CD4-positive, alpha-beta T cell treated with Interleukin-1 beta for 1 hour (primary cell): ENCODE measurements at places on chromosomes 7 and 10.
A peak's percentile ranks its signal among the peaks of the same experiment; 100 is the strongest.

DNA sequence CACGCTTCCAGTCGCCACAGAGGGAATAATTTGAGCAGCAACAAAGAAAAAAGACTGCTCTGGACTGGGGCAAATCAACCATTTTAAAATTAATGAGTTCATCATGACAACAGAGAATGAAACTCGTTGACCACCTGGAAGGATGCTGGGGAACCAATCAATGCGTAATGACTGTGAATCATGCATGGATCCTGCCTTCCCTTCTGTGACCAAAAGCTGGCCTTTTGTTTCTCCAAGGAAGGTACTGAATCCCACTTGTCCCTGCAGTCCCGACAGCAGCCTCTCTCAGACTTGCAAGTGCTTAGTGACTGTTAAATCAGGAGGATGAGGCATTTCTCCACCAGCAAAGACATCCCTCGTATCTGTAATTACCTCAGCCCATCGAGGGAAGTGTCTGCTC is 68.0 kb upstream of the TNS3 start:
- no peak for DNase-seq

DNA sequence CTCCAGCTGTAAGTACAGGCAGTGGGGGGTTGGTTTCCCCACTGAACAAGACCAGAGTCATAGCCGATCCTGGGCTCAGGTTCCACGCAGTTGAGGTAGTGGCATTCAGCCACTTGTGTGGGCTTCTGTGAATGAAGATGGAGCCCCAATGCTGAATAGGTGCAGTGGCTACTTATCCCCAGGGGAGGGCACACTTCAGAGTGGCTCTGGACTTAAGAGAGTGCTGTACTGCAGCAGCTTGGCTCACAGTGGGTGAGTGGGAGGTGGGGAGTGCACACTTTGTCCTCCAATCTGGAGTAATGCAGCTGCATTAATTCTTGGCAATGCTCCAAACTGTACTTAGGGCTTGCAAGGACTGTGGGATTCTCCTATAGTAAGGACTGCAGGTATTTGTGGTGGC is 81.9 kb downstream of the BUB3 start:
- DNase-seq: no peak

DNA sequence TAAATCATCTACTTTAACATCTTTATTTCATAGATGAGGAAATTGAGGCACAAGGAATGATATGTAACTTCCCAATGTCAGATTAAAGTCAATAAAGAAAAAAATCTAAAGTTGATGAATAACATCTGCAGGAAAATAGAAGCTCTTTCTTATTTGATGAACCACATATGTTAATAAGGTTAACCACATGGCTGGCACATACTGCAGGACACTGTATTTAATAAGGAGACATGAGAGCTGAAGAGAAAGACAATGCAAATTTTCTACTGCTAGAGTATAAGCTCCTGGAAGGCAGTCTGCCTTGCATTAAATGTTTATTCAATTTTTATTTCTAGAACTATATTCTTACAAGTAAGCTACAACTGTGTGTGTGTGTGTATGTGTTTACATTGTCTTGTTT is 4.4 kb downstream of the RAB11FIP2 start:
- DNase-seq: no peak

DNA sequence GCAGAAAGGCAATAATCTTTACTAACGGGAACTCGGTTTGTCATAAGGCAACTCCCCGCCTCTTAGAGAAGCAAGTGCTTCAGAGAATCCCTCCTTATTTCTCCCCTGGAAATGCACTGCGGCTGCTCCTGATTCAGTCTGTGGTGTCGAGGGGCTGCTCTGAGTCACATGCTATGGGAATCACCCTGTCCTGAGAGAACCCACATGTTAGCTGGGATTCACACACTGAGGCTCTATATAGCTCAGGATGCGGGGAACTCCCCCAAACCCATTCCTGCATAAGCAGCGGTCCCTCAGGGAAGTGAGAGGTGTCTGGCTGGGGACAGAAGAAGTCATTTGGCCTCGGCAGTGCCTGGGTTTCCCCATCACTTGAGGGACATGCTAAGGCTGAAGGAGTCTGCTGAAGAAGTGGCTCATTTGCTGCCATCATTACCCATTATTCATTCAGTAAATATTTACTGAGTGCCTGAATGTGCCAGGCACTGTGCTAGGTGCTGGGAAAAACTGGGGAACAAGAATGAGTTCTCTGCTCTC is 87.5 kb downstream of the ATXN7L1 start:
- DNase-seq: no peak

- DNase-seq: no peak
These were observed 205.2 kb downstream of the KLF6 start for GRCh38 chr10:3579845-3580244.

DNA sequence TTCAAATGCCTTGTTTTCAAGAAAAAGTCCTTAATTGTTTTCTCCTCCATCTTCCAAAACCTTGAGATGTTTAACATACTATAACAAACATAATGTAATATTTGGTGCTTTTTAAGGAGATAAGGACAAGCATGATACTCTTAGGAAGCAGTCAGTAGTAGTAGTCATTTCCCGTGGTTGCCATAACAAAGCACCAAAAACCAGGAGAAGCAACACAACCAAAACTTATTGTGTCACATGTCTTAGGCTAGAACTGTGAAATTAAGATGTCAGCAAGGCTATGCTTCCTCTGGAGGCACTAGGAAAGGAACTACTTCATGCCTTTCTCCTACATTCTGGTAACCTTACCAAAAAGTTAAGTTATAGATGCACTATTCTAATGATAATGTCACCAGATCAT is 106.8 kb downstream of the MBL2 start:
- no peak for DNase-seq

GRCh38 chr10:31413325-31413724 is 94.3 kb downstream of the ZEB1 start:
- DNase-seq: no peak

GRCh38 chr10:62045765-62046521 is 144.4 kb downstream of the ARID5B start:
- DNase-seq: no peak

DNA sequence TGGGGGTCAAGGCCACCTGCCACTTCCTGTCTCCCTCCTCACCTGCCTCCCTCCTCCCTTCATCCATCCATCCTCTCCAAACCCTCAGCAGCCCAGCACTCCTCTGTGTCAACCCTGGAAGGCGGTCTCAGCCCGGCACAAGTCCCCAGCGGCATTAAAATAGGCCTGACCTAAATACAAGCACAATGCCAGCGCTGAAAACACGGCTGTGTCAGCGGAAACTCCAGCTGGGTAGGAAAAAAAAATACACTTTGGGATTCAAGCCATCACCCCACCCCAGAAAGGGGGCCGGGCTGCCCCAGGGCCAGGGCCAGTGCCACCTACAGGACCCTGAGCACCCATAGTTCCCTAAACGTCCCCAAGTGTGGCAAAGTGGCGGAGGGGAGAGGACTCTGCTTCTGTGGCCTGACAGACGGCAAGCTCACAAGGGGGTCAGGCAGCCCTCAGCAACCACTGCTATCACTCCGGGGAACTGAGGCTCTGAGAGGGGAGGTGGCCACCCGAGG is 22.7 kb upstream of the GTF2IRD1 start:
- no peak for DNase-seq

DNA sequence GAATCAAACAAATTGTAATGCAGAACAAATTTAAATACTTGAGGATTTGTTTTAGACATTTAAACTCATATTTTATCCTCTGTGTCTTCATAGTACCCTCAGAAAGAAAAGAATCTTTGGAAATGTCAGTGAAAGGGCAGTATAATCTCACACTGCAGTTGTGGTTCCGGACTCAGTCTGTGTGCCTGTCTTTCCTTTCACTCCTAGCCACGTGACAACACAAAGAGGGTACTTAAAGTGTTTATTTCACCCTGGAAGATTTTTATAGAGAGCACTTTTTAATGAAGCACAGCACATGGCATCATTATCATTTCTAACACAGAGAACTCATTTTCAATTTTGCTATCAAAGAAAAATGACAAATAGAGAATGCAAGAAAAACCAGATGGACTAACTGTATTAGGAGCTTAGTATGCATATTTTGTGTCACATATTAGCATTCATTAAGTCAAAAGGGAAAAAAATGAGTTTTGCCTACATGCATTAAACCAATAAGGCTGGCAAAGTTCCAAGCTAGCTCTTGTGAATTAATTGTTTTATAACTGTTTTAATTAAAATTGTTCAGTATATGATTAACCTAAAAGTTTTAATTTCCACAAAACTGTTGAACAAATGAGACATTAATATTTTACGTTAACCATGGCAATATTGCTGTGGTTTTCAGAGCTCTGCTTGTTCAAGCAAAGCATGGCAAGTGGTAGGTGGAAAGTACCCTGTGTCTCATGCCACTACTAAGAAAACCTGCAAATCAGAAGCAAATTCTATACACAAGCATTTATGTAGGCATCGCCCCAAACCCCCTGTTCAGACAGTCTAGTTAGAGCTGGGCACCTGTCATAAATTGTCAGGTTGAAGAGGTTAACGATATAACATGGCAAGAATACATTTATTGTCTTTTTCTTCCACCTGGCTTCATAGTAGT is 65.9 kb downstream of the AUTS2 start:
- peak; percentile 18 for DNase-seq

- DNase-seq: no peak
These were observed 465.5 kb upstream of the KLF6 start for GRCh38 chr10:4250587-4250887.

DNA sequence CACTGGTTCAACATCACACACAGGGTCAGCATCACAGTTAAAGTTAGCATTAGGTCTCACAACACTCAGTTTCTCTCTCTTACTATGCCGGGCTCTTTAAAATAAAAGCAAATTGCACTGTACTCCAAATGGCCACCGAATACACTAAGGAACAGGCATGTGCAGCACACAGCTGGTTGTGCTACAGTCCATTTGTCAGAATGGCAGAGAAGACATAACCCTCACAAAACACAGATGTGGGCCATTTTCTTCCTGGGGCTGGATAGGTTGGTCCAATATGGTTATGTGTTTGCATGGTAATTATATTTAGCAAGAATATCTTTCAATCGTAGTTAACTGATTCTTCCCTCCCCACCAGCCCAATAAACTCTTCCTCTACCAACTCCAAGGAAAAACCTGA is 9.0 kb downstream of the JCAD start:
- no peak for DNase-seq
